ENCODE measurements at places on chromosomes 11 and 22. TPM values are rescaled to one million over a fixed set of nuclear protein-coding genes. Genes with fewer than 3 reads are reported as not detected.

- DNase-seq: no peak
These were observed 34.7 kb downstream of the RNF169 start for GRCh38 chr11:74783241-74783871.

DNA sequence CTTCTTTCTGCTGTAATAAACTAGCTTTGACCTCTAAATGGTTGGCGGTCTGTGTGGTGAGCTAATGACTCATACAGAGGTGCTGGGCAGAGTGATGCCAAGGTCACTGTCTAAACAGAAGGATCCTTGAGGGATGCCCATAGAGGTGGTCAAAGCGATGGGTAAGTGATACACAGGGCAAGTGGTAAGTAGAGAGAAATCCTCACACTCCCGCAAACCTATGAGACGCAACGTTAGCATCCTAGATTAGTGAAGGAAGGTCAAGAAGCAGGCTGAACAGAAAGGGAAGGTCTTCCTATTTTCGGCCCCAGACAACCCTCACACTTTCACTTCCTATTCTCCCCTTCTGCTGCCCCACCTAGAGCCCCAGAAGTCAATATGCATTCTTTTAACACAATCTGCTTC lies 65.6 kb upstream of the SESN3 start:
- no peak for DNase-seq

GRCh38 chr22:49366437-49366836 lies 461.2 kb downstream of the BRD1 start:
- DNase-seq: no peak

GRCh38 chr22:48645766-48646165 lies 1181.9 kb downstream of the BRD1 start:
- no peak for DNase-seq

DNA sequence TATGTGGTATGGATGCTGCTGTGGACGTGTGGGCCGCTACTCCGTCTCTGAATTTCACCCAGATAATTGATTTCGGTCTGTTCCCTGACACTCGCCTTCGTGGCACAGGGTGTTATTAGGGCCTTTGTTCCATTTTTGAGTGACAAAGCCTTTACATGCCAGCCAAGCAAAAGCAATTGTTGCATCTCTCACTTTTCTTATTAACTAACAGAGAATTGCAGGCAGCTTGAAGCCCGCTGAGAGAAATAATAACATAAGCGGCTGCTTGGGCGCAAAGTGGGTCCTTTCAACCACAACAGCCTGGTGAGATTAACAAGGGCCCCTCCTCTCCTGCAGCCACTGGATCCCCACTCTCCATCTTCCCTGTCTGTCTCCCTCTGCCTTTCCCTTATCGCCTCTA lies 449.4 kb downstream of the NTM start:
- no peak for DNase-seq

GRCh38 chr22:33722816-33723215 lies 197.5 kb downstream of the LARGE1 start:
- DNase-seq: no peak

- no peak for DNase-seq
These were observed 191 bp upstream of the DEAF1 start for GRCh38 chr11:695288-695537.

DNA sequence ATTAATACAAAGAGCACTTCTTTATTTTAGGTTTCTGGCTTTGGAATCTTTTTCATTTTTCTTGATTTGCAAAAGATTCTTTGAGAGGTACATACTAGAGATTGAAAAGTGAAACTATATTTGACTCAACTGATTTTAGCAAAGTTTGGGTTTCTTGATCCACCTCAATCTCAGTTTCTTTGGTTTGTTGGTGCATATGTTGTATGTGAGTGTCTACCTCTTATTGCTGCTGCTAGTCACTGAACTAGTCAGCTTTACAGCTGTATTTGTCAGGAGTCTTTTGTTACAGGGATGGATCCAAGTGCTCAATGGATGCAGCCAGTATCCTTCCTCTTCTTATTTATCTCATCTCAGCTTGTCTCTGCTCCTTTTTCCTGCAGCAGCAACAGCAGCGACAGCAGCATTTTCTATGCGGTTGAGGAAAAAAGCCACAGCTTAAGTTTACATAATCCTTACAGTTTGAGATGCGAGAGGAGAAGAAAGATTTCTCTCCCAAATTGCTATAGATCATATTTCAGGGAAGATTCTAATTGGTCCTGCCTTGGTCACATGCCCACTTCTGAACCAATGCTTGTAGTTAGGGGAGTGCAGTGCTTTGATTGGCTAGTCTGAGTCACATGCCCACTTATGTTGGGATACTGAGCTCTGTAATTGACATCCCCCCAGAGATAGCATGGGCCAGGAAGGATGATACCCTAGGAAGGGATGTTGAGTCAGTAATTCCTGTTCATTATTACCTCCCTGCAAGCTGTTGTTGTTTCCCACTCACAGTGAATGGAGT lies 10.0 kb upstream of the ZNRF3 start:
- DNase-seq: no peak

LMNTD2 gene
- total RNA-seq: 0.20 TPM

OR52H1 gene
- total RNA-seq: not detected

OVOL1 gene
- total RNA-seq: not detected

RAB36 gene
- total RNA-seq: 0.74 TPM

KCNA4 gene
- 1.2 TPM for total RNA-seq

ANO9 gene
- total RNA-seq: 1.3 TPM

CSF2RB gene
- total RNA-seq: 3.2 TPM

Measured in left ventricle myocardium superior (tissue), 1 donor.